ENCODE measurements at places on chromosomes 7 and 10.

- no peak for DNase-seq
These were observed 15.0 kb downstream of the PDLIM1 start for GRCh38 chr10:95275726-95276366.

DNA sequence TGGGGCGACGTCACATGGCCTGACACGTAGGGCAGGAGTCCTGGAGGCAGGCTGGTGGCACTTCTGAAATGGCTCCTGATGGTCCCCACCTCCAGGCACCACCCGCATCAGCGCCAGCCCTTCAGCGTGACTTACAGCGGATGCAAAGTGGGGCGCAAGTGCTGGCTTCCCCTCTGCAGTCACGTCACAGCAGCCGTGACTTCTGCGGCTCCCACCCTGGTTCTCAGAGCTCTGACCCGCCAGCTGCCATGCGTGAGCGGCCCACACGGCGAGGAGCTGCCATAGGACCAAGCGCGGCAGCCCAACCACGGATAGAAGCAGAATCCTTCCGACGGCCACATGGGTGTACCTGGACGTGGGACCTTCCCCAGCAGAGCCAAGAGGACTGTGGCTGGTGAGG lies 159.0 kb downstream of the ELFN1 start:
- DNase-seq: no peak

DNA sequence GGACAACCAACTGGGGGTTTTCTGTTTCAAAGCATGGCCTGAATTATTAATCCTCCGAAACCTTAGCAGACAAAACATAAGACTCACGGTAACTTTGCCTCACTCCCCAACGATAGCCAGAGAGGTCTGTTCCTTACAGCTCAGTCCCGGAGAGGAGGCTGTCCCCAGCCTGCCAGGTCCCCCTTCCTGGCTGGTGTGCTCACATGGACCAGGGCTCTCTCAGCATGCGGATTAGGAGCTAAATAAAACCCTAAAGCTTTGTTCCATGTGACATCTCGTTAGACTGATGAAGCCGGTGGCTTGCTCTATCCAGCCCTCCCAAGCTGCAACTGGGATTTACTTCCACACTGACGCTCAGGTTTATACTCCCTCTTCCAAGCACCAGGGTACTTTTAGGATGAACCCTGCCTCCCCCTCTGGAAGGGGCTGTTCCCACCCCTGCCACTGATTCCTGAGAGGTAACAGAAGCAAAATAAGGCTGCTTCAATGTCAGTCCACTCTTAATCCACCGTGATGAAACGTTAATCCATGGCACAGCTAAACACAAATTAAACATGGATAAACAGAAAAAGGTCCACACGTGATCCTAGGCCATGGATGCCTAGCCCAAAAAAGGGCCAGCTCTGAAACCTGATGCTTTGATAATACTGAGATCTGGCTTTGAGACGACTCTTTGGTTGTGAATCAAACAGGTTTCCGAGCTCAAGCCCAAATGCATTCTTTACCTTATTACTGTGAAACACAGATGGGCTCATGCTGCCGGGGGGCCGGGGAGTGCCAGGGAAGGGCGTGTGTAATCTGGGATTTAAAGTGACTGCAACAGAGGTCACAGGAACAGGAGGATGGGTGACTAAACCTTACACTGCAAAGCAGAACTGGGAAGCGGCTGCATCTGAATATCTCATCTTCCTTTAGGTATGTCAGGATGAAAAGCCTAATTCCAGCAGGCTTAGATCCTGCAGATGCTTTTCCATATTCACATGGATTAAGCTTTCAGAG lies 86.2 kb downstream of the ZRANB1 start:
- no peak for DNase-seq

- no peak for DNase-seq
These were observed 57.5 kb downstream of the CAMK2B start for GRCh38 chr7:44267719-44268421.

GRCh38 chr7:4725850-4726450 lies 43.9 kb downstream of the FOXK1 start:
- no peak for DNase-seq

DNA sequence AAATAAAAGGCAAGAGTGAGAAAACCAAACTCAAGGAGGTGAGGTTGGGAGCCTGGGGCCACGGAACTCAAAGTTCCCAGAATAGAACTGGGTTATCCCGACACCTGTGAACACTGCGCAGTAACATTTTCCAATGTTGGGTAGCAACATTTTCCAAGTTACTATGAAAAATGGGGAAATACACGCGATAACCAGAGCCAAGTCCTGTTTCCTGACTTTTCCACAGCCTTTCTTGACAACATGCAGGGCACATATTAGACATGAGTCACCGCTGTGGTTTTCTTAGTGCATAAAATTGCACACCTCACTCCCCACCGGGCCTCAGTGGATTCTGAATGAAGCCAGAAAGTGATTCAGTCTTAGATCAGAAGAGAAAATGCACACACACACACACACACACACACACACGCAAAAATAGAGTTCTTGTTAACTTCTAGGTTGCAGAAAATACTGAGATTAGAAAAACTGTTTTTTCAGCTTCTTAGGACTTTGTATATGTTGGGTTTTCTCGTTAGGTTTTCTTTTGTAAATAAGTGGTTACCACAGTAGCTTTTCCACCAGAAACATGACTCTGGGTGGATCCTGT lies 70.0 kb downstream of the CAMK1D start:
- DNase-seq: peak; percentile 15

DNA sequence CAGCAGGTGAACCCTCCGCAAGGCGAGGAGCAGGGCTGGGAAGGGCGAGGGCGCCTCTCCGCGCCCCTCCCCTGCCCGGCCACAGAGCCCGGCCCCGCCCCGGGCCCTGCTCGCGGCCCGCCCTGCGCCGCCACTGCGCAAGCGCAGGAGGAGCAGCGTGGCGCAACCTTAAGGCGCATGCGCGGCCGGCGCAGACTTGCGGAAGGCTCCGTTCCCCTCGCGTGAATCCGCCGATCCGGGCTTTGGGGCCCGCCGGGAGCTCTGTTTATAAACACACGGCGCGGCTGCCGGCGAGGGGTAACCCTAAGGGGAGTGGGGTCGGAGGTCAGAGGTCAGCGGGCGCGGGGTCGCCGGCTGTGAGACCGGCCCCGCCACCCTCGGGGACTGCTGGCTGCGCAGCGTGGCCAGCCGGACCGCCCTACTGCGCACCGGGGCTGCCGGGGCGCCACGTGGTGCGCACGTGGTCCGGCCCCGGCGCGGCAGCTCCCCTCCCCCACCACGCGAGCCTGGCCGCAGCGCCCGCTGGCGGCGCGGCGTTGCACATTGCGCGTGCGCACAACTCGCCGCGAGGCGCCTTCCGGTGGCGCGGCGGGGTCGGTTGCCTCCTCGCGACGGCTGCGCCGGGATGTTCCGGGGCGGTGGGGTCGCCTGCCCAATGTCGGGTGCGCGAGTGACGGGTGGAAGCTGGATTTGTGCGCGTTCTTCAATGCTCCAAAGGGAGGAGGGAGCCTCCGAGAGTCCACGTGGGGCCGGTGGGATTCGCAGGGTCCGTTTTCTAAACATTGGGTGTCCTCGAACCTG lies 40.2 kb upstream of the FOXK1 start:
- DNase-seq: peak; percentile 90

DNA sequence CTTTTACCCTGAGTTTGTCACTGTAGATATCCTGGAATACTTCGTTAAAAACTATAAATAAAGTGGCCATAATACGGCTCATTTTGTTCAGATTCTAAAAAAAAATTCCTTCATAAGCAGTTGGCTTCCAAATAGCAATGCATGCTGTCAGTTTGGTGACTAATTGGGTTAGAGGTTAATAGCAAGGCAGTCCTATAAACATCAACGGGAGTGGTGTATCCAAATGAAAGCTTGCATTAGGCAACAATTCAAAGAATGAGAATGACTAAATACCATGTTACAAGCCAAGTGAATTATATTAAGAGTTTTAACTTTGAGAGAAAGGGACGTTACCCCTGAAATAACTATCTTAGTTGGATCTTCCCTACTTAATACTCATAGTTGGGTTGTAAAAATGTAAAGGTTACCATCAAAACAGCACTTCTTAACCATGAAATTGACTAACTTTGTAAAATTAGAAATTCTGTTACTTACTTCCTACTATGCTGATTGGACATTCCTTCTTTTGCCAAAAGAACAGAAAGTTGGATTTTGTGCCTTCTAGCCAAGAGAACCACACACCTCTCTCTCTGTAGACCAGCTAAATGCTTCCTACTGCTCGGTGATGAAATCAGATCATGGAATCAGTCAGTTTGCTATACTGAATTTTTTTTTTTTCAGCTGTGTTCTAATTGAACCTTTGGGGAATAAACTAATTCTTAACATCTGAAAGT lies 98.0 kb downstream of the KAT6B start:
- DNase-seq: no peak

DNA sequence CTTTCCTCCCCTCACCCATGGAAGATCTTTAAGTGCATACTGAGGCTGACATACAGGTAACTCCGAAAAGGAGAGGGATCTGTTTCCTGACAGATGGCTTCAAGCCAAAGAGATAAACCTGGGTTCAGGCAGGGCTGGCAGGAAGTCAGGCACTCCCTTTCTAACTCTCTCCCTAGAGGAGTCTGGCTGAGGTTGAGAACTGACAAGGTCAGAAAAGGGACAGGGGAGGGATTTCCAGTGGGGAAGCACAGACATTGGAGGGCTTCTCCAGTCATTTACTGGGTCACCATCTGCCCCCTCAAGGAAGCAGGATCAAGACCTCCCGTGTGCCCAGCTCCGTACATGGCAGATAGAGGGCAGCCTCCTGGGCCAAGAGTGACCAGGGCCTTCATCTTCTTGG lies 31.6 kb downstream of the TLX1 start:
- DNase-seq: no peak

GRCh38 chr10:75612904-75613684 lies 181.7 kb downstream of the LRMDA start:
- DNase-seq: no peak

GRCh38 chr10:88540351-88540750 lies 42.8 kb downstream of the RNLS start:
- no peak for DNase-seq

- no peak for DNase-seq
These were observed 128.8 kb downstream of the LHPP start for GRCh38 chr10:124590216-124591122.

DNA sequence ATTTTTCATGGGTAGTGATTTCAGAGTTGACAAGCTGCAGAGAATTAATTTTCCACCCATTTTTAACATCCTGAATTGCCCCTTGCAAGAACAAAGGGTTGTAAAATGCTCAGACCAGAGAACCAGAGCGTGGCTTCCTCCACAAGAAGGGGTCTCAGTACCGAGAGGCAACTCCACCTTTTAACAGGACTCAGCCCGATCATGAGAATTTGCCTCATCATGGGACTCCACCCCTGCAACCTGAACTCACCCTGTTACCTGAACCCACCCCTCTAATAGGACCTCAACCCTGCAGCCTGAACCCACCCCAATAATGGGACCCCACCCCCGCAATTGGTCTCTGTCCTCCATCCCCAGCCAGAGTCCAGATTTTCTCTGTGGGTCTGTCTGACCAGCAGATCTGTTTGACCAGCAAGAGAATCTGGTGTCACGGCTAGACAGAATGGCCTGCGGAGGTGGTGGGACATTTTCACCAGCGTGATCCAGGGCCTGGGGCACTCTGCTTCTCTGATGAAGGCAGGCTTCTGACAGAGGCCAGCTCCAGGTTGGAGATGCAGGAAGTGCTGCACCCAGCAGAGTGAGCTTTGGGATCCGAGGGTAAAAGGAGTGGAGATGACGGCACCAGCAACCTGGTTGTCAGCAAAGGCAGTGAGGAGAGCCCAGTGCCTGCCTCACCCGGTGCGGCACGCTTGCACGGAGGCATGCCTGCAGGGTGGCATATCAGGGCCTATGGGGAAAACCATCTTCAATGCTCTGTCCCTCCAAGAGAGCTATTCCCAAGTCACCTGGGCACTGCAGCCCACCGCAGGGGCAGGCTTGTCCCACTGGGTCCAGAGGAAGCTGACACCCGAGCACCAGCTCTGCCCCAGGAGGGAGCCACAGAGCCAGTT lies 136.6 kb downstream of the TCERG1L start:
- no peak for DNase-seq

DNA sequence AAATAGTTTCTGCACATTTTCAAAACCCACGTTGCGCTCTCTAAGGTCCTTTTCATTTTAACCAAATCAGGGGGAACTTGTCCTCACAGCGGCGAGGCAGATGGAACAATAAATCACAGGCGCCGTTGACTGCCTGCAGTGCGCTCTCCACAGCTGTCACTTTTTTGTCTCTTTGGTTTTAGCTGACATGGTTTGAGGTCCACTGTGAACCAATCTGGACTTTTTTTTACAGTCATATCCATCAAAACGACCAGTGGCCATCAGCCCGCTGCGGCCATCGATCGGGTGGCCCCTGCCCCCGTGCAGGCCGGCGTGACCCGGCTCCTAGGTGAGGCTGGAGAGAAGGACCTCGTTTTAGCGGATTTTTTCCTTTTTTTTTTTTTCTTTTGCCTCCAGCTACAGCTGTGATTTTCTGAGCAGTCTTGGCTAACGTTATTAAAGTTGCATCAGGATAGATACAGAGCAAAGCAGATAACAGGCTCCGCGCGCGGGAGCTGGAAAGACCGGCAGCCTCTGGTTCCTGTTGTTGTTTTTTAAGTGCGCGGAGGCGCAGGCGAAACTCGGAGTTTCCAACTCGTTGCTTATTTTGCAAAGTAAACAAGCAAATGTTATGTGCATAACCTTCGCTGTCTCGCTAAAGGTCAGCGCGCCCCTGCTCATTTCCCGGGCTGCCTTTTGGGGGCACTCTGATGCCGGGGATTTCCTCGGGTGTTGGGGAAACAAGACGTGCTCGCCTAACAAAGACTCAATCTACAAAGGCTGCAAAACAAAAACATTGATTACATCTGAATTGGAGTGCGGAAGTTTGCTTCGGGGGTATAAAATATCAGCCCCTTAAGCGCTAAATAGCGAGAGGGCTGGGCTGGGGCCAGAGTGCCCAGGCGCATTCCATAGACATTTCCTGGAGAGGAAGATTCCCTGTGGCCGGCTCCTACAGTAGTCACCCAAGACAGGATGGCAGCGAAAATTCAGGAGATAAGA lies 414.8 kb upstream of the MKI67 start:
- DNase-seq: no peak

DNA sequence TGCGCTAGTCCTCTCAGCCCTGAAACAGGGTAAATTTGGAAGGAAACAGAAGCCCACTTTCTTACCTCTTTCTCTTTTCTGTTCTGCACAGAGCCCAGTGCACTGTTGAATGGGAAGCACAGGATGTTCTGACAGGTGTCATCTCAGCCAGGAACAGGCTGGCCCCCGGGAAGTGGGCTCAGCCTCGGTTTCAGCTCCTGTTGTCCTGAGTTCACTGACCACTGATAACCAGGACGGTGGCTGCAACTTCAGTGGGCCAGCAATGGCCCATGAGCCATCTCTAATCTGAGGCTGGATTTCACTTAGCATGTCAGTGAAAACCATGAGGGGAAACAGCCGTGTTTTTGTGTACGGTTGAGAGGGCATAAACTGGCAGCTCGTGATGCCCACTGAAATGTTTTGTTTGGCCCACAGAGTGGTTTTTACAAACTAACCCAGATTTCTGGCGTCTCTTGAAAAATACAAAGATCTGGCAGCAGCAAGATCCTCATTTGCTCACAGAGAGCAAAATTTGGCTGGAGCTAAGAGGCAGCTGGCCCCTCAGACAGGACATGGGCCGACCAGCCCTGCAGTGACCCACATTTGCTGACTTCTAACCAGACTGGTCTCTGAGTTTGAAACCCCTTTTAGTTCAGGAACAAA lies 455.9 kb downstream of the PAXIP1 start:
- no peak for DNase-seq
